Aorta (tissue), 5 donors: ENCODE measurements at places on chromosomes 12 and 14. TPM values are rescaled to one million over a fixed set of nuclear protein-coding genes. Genes with fewer than 3 reads are reported as not detected.

DNA sequence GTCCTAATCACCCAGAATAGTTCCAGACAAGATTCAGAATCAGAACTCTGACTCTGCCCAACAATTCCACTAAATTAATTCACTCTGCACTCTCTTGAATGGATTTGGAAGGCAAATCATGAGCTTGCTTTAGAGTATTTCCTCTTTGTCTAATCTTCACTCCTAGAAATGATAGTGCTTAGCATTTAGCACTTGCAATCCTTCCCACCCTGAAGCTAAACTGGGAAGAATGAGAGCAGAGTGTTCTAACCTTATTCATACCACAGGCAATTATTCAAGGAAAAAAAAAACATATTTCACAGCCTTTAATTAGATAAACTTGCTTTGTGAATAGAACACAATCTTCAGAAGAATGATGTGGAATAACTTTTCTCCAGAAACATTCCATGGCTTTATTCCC, 264.6 kb downstream of the PAWR start:
- no peak for DNase-seq

KLRC2 gene
- not detected for total RNA-seq

GRCh38 chr14:24331731-24332267, 3.1 kb downstream of the ADCY4 start:
- no peak for DNase-seq

DNA sequence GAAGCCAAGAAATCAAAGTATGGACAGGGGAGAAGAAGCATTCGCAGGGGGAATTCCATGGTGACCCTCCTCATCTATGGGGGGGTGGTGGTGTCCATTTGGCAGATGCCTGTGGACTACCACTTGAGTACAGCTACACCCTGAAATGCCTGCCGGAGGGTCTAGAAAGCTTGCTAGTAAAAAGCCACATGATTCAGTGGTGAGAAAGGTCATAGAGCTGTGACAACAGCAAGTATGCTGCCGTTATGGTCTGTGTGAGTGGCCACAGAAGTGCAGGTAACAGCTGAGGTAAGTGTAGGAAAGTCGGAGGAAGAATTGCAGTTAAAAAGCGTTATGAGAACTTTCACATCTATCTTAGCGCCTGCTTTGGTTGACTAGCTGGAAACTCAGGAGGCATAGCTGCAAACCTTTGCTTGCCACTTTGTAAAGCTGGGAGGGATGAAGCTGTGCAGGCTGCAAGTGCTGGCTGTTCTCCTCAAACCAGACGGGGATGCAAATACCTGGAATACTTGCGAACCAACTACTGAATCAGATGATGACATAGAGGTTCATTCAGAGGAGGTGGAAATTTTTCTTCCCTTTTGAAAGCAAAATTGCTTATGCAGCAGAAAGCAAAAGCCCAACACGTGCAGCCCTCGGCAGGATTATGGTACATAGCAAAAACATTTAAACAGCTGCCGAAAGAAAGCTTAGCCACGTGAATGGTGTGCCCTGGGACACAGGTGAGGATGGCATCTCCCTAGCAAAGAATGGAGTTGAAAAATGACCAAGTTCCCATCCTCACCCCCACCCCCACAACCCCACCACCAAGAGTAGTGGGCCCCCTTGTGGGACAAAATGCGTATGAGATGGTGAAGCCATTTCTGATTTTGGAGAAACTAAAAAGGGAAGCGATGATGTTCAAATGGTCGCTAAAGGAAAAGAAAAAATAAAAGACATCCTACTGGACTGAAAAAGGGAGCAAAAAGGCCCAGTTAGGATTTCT, 287.0 kb downstream of the RERGL start:
- no peak for DNase-seq

GRCh38 chr12:52280319-52280795, 5.9 kb downstream of the KRT86 start:
- peak; percentile 79 for DNase-seq

GRCh38 chr14:98826618-98827017, 445.4 kb downstream of the BCL11B start:
- no peak for DNase-seq
